ENCODE measurements at places on chromosomes 1 and 21. TPM values are rescaled to one million over a fixed set of nuclear protein-coding genes. Genes with fewer than 3 reads are reported as not detected.

- DNase-seq: no peak
These were observed 122.3 kb downstream of the DHRS3 start for GRCh38 chr1:12495725-12496124.

GRCh38 chr1:150973836-150974579 lies 627 bp downstream of the CERS2 start:
- DNase-seq: peak; percentile 40

GRCh38 chr1:31936278-31936980 lies 1.7 kb downstream of the PTP4A2 start:
- no peak for DNase-seq

Gene BTG3
- 29.6 TPM for polyA plus RNA-seq

Gene EXOC8
- polyA plus RNA-seq: 6.2 TPM

Gene IGSF21
- polyA plus RNA-seq: 0.48 TPM

All from hindlimb muscle (tissue), 1 donor.